Eye (tissue), 1 donor: ENCODE measurements at places on chromosomes 6 and 20.
A peak's percentile ranks its signal among the peaks of the same experiment; 100 is the strongest.

- no peak for DNase-seq
Measured at GRCh38 chr20:24572862-24573261, 103.4 kb downstream of the SYNDIG1 start.

GRCh38 chr6:30998785-30999184 is 11.5 kb upstream of the MUC22 start:
- no peak for DNase-seq

DNA sequence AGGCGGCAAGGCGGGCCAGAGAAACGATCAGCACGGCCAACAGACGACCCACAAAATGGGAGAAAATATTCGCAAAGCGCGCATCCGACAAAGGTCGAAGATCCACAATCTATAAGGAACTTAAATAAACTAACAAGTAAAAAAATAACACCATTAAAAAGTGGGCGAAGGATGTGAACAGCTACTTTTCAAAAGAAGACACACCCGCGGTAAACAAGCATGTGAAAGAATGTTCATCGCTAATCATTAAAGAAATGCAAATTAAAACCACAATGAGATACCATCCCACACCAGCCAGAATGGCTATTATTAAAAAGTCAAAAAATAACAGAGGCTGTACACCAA is 117.8 kb upstream of the SIRPA start:
- DNase-seq = no peak

DNA sequence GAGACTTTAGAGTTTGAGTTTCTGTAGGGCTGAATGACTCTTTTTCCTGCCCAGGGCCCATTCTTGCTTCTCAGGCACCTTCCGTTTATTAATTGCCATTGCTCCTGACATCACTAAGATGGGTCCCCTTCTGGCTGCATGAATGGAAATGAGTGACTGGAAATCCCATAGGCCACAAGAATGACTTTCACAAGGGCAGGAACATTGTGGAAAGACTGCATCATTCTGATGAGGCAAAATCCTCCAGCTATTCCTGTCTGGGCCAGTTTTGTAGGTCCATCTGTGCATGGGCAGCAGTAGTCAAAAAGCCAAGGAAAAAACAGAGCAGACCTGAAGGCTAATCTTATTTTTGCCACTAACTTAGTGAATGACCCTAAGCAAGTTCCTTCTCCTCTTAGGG is 19.3 kb downstream of the TMEM74B start:
- DNase-seq = no peak

GRCh38 chr20:38032585-38033329 is 499 bp downstream of the TTI1 start:
- no peak for DNase-seq

GRCh38 chr6:40000964-40001515 is 66.8 kb upstream of the MOCS1 start:
- no peak for DNase-seq

DNA sequence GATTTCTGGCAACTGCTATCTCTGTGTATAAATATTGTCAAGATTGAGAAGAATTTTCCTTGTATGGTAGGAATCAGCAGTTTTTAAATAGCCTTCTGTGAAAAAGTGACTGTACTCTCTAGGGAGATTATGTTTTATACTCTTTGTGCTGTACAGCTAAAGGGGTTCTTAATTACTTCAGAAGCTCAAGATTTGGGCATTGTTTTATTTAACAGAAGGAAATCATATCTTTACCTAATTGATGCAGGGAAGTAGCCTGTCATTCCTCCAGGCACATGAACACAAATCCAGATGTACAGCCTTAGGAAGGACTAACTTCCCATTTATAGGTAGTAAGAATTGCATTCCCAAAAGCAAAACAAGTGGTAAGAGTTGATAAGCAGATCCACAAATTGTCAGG is 1.3 kb downstream of the CALHM5 start:
- no peak for DNase-seq

DNA sequence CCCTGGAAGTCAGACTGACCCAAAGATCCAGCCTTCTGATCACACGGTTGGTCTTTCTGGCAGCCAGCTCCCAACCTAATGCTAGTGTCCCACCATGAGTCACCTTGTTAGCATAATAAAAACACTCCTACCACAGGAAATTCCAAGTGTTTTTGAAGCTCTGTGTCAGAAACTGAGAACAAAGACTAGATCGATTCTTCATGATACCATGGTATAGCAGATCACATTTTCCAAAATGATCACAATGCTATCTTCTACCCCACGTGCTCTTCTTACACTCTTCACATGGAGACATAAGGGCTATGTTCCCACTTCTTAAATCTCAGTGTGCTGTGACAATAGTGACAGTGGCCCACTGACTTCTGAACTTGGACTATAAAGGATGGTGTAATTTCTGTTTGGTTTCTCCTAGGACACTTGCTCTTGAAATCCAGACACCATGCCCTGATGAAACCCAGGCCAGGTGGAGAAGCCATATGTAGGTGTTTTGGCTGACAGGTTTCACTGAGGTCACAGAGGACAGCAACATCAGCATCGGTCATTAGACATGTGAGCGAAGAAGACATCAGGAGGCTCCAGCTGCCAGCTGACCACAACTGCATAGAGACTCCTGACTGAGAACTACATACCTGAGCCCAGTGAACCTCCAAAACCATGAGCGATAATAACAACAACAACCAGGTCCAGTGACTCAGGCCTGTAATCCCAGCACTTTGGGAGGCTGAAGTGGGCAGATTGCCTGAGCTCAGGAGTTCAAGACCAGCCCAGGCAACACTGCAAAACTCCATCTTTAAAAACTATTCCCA is 57.5 kb downstream of the MKKS start:
- DNase-seq = no peak

- no peak for DNase-seq
Measured at GRCh38 chr6:143695130-143695968, 17.6 kb downstream of the PHACTR2 start.

GRCh38 chr6:68651011-68651985 is 16.2 kb downstream of the ADGRB3 start:
- no peak for DNase-seq

GRCh38 chr6:134199848-134200606 is 117.9 kb downstream of the SGK1 start:
- no peak for DNase-seq

DNA sequence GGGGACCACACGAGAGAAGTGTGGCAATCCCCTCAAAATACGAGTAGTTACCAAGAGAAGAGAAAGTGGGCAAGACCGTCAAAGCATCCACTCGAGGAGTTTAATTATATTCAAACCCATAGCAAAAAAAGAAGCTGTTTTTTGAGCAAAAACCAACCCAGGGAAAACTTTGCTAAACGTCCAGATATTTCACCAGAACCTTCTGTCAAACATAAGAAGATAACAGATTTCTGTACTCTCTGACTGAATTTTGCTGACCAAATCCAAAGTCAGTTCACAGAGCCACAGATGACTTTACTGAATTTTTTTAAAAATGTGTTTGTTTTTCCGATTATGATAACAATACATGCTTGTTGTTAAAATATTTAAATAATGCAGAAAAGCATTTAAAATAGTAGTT is 145.6 kb upstream of the PTPN1 start:
- no peak for DNase-seq

GRCh38 chr20:37686762-37687477 is 6.9 kb upstream of the CTNNBL1 start:
- DNase-seq = no peak

GRCh38 chr6:168715643-168716481 is 274.9 kb downstream of the SMOC2 start:
- no peak for DNase-seq

DNA sequence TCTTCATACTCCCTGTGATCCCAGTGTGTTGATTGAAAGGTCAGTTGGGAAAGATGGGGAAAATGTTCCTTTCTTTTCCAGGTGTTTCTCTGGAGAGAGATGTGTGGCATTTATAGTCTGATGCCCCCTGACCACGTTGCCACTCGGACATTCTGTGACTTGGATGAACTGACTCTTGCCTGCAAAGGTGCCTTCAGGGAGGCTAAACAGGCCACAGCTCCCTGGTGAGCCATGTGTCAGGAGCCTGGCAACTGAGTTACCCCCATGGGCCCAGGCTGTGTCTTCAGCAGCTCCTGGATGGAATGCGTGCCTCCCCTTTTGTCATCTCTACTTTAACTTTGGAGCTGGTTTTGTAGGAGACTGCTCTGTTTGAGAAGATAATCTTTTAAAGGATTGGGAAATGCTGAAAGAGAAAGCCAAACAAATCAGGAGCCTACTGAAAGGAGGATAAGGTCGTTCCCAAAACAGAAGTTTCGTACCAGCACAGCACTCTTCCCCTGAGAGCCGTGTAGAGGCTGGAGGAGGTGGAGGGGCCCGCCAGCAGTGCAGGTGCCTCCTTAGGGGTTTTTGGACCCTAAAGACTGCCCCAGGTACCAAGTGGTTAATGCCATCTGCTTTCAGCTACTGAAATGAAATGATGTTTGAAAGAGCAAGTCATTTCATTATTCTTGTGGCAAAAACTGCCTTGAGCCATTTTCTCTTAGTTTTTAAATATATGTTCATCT is 322.8 kb downstream of the ZFAND3 start:
- no peak for DNase-seq

DNA sequence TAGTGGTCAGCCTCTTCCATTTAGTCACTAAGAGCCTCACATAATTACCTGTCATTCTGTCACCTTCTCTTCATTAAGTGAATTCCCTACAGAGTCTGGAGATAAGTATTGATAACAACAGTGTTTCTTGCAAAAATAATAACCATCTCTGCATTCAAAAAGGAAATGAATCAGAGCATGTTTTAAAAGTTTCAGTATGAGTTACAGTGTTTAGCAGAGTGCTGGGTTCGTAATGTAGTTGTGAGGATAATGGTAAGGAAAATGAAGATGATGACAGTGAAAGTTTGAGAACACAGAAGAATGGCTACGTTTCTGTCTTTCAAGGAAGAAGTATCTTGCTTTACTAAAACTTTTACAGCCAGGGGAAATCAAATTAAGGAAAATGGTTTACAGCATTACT is 31.3 kb downstream of the GPRC6A start:
- DNase-seq = no peak

DNA sequence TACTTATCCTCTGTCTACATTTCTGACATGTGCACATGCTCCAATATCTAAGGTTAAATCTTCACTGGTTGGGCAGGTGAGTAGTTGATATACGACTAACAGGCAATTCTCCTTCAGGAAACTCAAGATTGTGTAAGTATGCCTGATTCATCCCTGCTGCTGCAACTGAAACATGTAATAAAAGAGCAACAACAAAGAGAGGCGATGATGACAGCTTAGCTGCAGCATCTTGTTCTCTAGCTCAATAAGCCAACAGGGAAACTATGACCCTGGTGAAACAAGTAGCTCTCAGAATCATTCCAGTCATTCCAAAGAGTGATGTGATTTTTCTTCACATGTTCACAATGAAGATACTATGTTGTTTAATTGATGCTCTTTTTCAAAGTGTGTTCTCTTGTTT is 74.4 kb downstream of the ELOVL4 start:
- no peak for DNase-seq

DNA sequence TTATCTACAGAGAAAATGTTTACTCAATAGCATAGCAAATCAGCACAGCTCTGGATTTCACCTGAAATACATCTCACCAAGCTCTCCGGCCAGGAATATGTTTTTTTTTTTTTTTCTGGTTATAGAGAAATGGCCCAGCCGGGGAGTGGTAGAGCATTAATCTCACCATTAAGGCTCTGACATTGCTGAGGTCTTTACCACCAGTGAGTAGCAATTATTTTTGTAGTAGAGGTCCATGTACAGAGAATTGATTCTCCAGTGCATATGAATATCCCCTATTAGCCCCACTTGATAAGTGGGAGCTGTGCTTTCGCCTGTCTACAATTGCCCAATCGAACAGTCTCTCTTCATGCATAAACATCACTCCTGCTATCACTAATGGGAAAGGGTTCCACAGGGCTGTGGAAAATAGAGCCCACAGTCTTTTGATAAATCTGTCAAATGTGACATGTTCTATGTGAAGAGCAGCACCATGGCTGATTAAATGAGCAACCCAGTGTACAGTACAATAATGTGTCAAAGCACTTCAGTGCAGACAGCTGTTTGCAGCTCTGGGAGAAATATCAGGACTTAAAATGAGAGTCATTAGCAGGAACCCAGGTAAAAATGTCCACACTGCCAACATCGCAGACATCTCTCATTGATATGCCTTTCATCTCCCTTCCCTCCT is 227.1 kb upstream of the ID4 start:
- peak; percentile 22 for DNase-seq

- no peak for DNase-seq
Measured at GRCh38 chr20:44344723-44345122, 7.9 kb downstream of the R3HDML start.

- no peak for DNase-seq
Measured at GRCh38 chr6:145368075-145368474, 367.2 kb downstream of the EPM2A start.

DNA sequence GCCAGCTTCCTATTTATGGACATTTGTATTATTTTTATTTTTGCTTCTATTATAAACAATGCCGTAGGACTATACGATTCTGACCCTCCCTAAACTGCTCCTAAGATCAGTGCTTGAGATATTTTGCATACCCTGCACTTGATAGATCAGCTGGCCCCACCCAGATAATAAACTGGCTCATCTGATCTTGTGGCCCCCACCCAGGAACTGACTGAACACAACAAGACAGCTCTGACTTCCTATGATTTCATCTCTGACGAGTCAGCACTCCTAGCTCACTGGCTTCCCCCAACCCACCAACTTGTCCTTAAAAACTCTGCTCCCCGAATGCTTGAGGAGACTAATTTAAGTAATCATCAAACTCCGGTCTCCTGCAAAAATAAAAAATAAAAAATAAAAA is 34.9 kb upstream of the TFAP2A start:
- DNase-seq = no peak

DNA sequence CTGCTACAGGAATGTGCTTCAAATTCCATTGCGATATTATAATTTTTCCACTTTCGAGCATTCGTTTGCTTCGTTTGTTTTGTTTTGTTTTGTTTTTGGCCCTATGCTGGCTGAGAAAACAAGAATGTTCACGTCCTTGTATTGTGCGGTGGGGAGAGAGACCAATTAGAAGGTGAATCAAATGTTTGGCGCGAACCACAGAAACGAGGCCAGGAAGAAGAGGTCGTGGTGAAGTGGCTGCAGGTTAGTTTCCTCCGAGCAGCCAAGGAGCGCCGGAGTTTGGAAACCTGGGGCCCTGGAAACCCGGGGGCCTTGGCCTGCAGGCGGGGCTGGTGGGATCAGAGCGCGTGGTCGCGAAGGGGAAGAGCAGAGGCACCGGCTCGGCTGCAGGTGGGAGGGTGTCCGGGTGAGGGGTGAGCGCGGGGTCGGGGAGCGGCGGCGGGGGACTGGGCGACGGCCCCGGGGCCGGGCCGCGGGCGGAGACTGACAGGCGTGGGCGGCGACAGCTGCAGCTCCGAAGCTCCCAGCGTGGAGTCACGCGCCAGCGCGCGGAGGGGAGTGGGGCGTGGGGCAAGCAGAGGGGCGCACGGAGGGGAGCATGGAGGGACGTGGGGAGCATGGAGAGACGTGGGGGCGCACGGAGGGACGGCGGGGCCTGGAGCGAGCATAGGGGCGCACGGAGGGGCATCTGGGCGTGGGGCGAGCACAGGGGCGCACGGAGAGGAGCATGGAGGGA is 141.5 kb upstream of the PDE10A start:
- DNase-seq = peak; percentile 51

- DNase-seq = no peak
Measured at GRCh38 chr6:26493258-26493657, 6.8 kb upstream of the BTN1A1 start.
